ENCODE measurements at places on chromosomes 7 and 10.
A peak's percentile ranks its signal among the peaks of the same experiment; 100 is the strongest.

- no peak for DNase-seq
These were observed 231.8 kb downstream of the BMPER start for GRCh38 chr7:34137176-34137575.

DNA sequence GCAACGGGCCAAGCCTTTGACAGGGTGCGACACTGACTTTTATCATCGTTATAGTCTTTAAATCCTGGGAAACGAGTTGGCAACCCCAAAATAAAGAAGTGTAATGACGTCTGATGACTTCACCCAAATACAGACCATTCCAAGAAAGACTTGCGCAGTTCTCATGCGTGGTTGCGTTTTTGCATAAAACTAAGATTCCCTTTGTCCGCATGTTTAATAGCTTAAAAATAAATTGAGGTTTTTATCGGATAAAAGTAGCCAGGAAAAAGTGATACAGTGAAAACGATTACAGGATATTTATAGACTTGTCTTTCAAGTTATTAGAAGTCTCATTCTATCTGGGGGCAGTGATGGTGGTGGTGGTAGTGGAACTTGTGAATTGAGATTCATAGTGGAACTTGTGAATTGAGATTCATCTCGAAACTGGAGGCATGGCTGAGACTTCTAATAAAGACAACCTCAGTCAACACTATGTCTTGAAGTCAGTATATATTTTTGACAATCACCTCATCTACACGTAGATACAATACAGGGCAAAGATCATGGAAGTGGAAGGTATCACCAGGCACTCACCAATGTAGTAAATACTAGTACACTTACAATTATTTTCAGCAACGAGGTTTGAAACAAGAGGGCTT is 1.2 kb upstream of the NAMPT start:
- peak; percentile 51 for DNase-seq

- no peak for DNase-seq
These were observed 1.6 kb upstream of the SAMD9 start for GRCh38 chr7:93119191-93119905.

DNA sequence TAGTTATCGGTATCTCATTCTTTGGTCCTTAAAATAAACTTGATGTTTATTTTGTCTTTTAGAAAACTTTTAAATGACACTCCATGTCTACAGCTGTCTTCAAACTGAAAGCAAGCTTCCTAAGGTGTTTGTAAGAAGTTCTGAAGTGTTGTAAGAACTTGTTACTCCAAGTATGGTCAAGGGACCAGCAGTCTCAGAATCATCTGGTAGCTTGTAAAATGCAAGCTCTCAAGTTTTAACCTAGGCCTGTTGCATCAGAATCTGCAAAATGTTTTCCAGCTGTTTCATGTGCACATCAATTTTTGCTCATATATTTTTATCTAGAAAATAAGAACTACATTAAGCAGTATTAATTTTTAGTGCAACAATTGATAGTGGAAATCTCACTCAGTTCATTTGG is 104.1 kb downstream of the THSD7A start:
- DNase-seq = no peak

- no peak for DNase-seq
These were observed 110.2 kb downstream of the COL13A1 start for GRCh38 chr10:69911613-69912528.

GRCh38 chr10:69319841-69320316 is 41.6 kb downstream of the HK1 start:
- DNase-seq = no peak

GRCh38 chr7:95560674-95561073 is 35.6 kb downstream of the PDK4 start:
- DNase-seq = no peak

GRCh38 chr7:116315803-116316202 is 105.5 kb downstream of the TES start:
- no peak for DNase-seq

DNA sequence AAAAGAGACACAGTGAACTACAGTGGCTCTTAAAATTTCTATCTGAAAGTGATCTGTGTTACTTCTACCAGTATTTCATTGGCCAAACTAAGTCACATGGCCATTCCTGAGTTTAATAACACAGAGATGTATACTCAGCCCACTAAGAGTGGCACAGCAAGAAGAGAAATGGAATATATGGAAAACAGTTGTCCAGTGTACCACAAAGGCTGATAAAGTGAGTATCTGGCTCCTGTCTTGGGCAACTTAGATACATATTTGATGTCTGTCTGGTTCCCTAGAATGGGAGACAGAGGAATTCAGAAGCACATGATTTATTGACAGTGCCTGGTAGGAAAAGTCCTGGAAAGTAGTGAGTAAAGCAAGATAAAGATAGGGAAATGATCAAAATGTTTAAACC is 10.1 kb upstream of the PON1 start:
- DNase-seq = no peak

- DNase-seq = no peak
These were observed 3.8 kb upstream of the COX19 start for GRCh38 chr7:979151-979550.

- no peak for DNase-seq
These were observed 133.0 kb upstream of the KLF14 start for GRCh38 chr7:130867039-130867438.
